Bronchial epithelial cell (primary cell): ENCODE measurements at places on chromosomes 3 and 15. TPM values are rescaled to one million over a fixed set of nuclear protein-coding genes. Genes with fewer than 3 reads are reported as not detected.

- no peak for DNase-seq
Measured at GRCh38 chr3:52223449-52224408, 1.7 kb downstream of the TLR9 start.

DNA sequence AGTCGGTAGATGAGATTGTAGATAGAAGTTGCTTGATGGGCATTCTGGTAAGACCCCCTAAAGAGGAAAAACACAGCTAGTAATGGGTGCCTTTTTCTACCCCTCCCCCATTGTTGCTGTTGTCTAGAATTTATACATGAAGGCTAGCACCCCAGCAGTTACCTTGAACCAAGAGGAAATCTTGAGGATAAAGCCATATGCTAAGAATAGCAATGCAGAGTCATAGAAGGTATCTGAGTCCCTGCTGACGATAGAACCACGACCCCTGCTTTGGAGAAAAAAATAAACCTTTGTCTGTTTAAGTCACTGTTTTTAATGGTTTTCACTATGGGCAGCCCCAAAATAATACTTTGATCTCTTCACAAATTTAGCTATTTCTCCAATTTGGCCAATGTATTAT is 162.6 kb downstream of the THRB start:
- no peak for DNase-seq

DNA sequence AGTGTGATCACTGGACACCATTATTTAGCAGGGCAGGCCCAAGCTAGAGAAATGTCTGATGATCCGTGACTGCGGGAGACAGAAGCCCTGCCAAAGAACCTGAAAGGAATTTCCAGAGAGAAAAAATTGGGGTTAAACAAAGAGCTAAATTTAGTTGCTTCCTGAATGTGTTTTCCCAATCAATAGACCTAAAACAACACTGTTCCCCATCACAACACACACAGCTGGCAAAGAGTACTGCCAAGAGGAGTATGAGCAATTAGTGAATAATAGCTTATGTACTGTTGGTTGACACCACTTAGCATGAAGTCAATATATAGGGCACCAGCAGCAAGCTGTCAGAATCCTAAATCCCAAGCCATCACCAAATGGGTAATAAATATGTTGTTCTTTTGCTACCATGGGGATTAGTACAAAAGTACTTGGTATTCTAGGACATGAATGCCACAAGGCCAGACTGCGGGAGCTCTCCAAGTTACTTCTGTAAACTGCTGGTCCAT is 35.7 kb downstream of the CLK3 start:
- DNase-seq, result peak; percentile 56

GRCh38 chr3:100463002-100463401 is 29.4 kb upstream of the TMEM45A start:
- DNase-seq, result peak; percentile 63

DNA sequence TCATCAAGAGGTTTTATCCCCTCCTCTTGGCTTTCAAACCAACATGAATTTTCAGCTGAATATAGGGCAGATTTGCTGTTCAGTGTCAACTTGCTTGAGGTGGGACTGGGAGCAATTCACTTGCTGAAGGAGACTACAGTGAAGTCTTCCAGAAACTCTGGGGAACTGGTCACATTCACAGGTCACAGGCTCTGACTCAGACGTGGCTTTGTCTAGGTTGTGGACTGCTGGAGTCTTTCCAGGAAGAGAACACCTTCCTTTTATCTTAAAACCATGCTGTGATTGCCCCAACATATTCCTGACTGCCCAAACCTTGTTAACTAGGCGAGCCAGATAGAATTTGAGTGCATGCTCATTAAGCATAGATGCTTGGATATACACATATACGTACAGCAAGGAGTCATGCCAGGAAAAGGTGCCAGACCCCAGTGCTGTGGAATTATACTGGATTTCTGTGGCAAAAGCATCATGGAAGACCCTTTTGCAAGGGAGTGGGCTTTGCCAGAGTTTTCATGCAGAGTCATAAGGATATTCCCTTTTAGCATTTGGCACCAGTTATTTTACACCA is 399.1 kb upstream of the TBL1XR1 start:
- peak; percentile 67 for DNase-seq

DNA sequence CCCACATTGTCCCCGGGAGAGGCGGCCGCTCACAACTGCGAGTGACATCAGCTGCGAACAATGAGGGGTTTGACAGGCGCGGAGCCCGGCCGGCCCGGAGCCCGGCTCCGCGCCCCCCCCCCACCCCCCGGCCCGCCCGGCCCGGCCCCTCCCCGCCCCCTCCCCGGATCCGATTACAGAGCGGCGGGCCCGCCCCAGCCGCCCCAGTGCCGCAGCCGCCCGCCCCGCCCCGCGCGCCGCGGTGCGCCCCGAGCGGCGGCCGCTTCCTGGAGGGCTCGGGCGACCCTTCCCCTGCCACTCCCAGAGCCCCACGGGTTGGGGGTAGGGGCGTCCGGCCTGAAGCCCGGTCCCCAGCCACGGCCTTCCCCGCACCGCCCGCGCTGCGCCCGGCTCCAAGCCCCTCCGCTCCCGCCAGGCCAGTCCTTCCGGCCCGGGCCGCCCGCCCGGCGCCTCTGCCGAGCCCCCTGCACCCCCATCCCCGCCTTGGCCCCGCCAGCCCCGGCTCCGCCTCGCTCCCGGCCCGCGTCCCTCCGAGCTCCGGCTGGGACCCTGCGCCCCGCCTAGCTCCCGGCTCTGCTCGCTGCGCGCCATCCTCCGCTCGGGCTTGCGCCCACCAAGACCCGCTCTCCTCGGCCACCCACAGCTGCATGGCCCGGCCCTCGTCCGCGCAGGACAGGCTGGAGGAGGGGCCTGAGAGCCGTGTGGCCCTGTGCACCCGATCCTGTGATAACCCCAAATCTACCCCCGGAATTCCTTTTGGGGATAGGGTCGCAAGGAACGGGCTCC is at the start of gene PCBP4:
Gene PCBP4, minus strand, starts transcription at position 71 of the 786 bp plus-strand sequence. CDS start 6,214 bp downstream, outside the sequence.
- no peak for DNase-seq

DNA sequence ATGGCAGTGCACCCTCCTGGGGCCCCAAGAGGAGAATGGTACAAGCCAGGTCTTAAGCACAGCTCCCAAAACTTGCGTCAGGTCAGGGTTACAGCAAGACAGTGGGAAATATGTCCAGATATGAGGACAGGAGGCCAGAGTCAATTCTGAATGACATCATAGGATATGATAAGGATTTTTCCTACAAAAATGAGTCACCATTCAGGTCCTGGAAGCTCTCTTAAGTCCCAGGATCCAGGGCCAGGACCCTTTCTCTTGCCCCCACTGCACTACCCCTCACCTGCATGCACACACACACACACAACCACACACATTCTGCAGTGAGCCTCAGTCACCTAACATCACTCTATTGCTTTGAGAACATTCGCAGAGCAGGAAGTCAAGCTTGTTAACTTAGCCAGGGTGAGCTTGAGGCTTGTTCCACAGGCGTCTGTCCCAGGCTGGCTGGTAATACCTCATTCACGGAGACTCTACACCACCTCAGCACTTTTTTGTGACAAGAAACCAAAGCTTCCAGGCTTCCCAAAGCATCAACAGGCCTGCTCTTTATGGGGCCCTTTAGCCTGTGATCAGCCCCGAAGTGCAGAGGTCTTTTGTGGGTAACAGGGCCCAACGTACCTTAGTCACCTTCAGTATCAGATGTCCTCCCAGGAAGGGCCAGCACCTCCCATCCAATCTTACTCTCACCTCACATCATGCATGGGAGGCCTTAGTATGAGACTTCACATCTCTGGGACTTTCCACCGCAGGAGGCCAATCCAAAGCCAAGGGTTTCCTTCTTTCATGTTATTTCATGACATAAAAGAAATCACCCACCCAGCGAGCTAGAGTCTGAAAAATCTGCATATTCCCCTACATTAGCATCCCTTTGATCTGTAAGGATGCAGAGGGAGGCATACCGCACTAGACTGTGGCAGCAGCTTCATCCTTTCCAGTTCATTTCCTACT is 74.0 kb upstream of the LIPC start:
- DNase-seq, result peak; percentile 58

PLA2G4E gene
- under 0.01 and 1.4 TPM in 2 replicates for total RNA-seq

CPEB1 gene
- total RNA-seq, result under 0.01 TPM in 2 replicates
